ENCODE measurements at places on chromosomes 1 and 21. TPM values are rescaled to one million over a fixed set of nuclear protein-coding genes. Genes with fewer than 3 reads are reported as not detected.

FCGR3A gene
- total RNA-seq: not detected

DNA sequence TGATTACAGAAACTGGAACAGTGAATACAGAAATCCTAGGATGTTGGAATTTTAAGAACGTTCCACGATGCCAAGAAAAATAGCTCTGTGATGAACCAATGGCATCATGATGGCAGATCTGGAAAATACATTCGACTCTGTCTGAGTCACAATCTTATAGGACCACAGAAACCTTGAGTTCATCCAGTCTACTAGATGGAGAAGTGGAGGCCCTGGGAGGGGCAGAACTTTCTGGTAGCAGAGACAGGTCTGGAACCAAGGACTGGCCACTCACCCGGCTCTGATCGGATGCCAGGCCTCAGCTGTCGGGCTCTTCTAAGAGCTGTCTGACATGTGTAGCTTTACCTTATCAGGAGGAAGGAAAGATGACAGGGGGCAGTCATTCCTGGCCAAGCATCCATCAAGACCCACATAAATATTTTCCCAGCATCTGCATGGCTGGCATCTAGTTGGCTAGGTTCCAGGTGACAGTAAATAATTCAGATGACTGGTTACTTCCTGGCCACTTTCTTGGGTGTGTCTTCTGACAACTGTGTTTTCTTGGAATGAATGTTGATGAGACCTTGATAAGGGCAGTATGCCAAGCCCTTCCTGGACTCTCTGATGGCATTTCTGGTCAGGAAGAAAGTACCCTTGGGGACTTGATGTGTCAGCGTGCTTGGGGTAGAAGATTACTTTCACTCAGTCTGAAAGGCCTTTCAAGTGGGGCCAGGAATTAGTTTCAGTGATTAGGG, 72.6 kb upstream of the TRABD2B start:
- peaks cover 3% of the 10 kb centered on the region for H3K4me1 ChIP-seq
- H3K27me3 ChIP-seq: peaks cover 27% of the 10 kb centered on the region
- no peaks in the 10 kb centered on the region for H3K36me3 ChIP-seq
- H3K4me3 ChIP-seq: no peak overlapping the region

DNA sequence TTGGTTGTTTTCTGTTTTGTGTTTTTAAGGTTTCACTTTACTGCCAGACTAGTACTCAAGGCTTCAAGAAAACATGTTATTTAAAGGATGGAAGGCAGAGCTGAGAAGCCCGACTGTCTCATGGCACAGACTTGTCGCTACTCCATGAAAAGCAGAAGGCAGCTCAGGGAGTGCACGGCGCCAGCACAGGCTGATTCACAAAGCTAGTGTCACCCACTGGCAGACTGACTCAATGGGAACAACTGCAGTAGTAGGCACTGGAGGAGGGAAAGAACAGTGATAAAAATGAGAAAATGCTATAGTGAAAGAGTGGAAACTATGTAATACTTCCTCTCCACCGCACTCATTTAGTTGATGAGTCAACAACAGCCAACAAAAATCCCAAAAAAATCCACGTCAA, 14.7 kb downstream of the HSF2BP start:
- H3K4me3 ChIP-seq: no peak overlapping the region
- H3K36me3 ChIP-seq: no peaks in the 10 kb centered on the region
- H3K27me3 ChIP-seq: no peaks in the 10 kb centered on the region
- H3K4me1 ChIP-seq: peaks cover 22% of the 10 kb centered on the region
- no peak for DNase-seq

DNA sequence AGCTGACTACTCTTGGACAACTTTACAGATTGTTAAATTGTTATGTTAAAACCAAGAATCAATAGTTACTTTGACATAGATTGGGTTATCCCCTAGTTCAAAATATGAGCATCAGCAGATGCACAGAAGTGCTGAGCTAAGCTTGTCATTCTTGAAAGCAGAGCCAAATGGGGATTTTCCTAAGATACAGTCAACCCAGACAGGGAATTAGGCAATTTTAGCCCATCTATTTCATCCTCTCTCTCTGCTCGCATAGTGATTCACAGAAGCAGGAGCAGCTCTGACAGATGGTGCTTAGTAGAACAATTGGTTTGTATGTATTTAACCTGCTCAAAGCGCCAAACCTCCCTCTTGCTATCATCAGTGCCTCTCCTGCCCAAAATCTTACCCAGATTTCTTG, 27.9 kb upstream of the PRRC2C start:
- no peak overlapping the region for H3K4me3 ChIP-seq
- DNase-seq: no peak
- no peak overlapping the region for H3K27ac ChIP-seq
- H3K4me1 ChIP-seq: no peaks in the 10 kb centered on the region

DNA sequence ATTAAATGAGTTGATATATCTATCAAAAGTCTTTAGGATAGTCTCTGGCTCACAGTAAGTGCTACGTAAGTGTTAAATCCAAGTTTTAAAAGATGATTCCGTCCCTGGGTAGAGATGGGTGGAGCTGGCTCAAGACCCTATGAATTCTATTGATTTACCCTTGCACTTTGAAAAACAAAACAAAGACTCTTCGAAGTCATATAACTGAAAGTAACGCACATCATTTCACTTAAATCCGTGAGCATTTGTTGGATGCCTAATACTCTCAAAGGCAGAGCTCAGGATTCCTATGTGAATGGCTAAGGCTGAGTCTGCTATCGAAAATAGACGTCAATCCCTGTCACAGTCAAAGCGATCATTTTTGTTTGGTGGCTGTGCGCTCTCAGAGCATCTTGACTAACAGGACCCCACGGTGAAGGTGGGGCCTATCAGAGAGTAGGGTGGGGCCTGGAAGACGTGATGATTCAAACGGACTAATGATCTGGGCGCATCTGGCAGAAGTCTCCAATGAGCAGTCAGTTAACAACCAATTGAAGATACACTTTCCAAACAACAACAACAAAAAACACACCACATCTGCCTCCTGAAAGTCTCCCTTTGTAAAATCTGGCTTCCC, 1.2 kb upstream of the NUCKS1 start:
- peaks cover 5% of the 10 kb centered on the region for H3K27me3 ChIP-seq
- DNase-seq: no peak
- H3K36me3 ChIP-seq: peaks cover 11% of the 10 kb centered on the region
- peak overlapping the region; percentile 24 for H3K27ac ChIP-seq

S100A5 gene
- total RNA-seq: not detected

DNA sequence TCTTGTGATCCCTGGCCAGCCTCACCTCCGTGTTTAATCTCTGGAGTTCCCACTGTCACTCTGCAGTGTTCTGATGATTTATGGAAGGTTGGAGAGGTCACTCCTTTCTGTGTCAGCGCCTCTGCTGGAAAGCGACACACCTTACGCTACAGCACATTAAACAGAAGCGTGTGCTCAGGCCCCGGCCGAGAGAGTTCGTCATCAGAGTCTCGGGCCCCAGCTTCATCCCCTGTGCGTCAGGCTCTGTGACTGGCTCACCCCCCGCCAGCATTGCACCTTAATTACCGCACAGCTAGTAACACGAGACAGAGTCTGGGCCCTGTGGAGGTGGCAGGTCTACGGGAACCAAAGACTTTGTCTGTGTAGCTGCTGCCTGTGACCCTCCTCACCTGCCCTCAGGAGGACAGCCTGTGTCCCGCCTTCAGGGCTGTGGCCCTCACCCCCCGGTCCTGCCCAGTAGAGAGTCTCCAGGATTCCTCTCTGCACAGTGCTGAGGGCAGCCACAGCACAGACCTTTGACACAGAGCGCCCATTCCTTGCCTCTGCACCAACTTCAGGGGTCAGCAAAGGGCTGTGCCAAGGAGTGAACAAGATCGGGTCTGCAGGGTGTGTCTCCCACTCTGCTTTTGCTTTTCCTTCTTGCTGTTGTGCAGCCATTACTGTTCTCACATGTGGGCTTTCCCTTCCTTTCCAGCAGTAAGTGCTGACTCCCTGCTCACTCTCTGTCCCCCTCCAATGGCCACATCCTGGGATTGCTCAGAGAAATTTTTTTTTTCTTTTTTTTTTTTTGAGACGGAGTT, 157.6 kb downstream of the PGBD5 start:
- no peaks in the 10 kb centered on the region for H3K27me3 ChIP-seq
- H3K36me3 ChIP-seq: no peaks in the 10 kb centered on the region
- no peak overlapping the region for H3K4me3 ChIP-seq
- DNase-seq: no peak
- H3K4me1 ChIP-seq: peaks cover 10% of the 10 kb centered on the region

GRCh38 chr1:88401313-88401712, 282.8 kb upstream of the PKN2 start:
- DNase-seq: no peak
- H3K4me1 ChIP-seq: peaks cover 5% of the 10 kb centered on the region
- no peaks in the 10 kb centered on the region for H3K36me3 ChIP-seq
- H3K27me3 ChIP-seq: no peaks in the 10 kb centered on the region
- H3K4me3 ChIP-seq: no peak overlapping the region

BGLAP gene
- 3.1 TPM for total RNA-seq

PM20D1 gene
- total RNA-seq: not detected

DNA sequence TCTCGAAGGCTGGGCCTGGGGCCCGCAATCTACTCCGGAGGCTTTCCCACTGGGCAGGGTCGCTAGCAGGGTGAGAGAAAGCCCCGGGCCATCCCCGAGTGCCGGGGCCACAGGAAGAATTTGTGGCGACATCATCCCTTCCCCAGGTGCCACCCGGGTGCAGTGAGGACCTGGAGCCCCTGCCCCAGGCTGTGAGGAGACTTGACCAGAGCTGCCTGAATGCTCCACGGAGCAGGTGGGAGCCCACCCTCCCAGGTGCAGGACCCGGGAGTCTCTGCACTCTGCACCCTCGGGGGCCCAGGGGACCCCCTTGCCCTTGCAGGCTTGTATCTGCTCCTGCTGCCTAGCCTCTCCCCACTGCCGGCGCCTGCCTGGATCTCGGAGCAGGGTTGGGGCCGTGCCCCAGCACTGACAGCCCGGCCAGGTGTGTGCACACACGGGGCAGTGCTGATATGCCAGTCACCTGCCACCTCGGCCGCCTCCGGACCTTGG, 67.5 kb upstream of the RGS7 start:
- H3K4me3 ChIP-seq: no peak overlapping the region
- DNase-seq: no peak
- H3K4me1 ChIP-seq: peaks cover 4% of the 10 kb centered on the region
- H3K27ac ChIP-seq: no peak overlapping the region
- peaks cover 70% of the 10 kb centered on the region for H3K27me3 ChIP-seq
- H3K36me3 ChIP-seq: no peaks in the 10 kb centered on the region

- H3K27ac ChIP-seq: no peak overlapping the region
- H3K36me3 ChIP-seq: no peaks in the 10 kb centered on the region
- H3K27me3 ChIP-seq: no peaks in the 10 kb centered on the region
- no peak overlapping the region for H3K4me3 ChIP-seq
Observed at GRCh38 chr1:104182251-104182650, 432.6 kb downstream of the AMY1C start.

ANXA9 gene
- total RNA-seq: 9.5 TPM

DNA sequence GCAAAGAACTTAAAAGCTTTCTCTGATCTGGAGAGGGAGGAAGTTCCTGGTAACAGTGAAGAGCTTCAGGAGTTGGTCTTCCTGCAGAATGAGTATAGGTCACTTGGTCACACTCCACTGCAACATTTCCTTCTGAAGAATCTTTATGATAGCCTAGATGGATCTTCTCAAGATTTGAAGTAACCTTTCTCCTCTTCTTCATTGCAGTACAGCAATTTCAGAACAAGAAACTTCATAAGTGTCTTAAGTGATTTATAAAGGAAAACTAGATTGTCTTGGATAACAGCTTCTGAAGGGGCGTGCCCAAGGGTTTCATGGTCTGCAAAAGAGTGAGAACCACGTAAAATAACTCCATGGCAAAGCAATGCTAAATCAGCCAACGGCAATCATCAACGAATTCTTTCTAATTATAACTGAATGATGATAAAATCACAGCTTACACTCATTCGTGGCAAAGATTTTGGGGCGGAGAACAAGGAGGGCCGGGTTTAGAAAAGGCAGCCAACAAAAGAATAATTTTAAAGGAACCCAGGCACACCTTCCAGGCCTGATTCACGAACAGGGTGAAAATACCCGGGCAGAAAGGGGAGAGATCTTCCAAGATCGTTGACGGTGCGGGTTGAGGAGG, 53.9 kb upstream of the ASPM start:
- no peak for DNase-seq
- peak overlapping the region; percentile 94 for H3K27ac ChIP-seq
- H3K4me3 ChIP-seq: peak overlapping the region; percentile 97
- no peaks in the 10 kb centered on the region for H3K27me3 ChIP-seq
- H3K36me3 ChIP-seq: peaks cover 16% of the 10 kb centered on the region

All from type B pancreatic cell (in vitro differentiated cells).